AG10803 (cell line): ENCODE measurements at places on chromosomes 2 and 18.

- DNase-seq = no peak
Measured at GRCh38 chr2:60309941-60310660, 243.4 kb downstream of the BCL11A start.

DNA sequence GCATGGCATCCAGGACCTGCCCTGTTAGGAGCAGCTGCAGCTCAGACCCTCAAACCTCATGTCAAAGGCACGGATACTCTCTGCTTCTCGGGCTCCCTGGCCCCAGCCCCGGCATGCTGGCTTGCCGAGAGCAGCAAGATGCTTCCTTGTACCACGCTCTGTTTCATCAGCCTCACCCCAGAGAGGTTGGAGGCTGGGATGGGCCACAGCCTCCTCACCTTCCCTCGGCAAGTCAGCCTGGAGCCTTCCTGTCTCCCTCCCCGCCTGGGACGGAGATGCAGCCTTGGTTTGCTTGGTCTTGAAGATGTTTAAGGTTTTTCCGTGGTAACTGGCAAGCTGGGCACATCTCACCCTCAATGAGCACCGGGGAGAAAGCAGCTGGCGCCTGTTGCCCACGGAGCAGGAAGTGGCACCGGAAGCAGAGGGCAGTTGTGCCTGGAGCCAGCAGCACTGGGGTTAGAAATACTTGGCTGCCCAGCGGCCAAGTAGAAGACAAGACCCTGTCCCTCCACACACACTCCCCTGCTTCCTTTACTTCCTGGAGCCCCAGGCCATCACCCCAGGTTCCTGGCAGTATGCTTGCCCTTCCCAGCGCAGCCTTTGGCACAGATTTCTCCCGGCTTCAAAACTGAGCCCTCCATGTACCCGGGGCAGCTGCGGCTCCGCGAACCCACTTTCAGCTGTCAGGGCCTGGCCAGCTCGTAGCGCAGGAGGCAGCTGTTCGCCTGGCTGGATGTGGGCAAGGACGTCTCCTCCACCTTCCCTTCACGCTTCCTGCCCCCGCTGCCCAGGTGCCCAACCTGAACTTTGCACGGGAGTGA is 17.4 kb downstream of the FBLN7 start:
- DNase-seq = no peak

GRCh38 chr2:137179542-137179941 is 414.2 kb downstream of the THSD7B start:
- no peak for DNase-seq

- peak; percentile 42 for DNase-seq
Measured at GRCh38 chr2:28452534-28453081, 43.3 kb upstream of the PLB1 start.

- DNase-seq = peak; percentile 55
Measured at GRCh38 chr2:178109813-178110212, 2.4 kb upstream of the RBM45 start.

GRCh38 chr2:154449951-154450658 is 248.4 kb upstream of the KCNJ3 start:
- no peak for DNase-seq

GRCh38 chr18:71371951-71372605 is 1083.2 kb downstream of the SOCS6 start:
- no peak for DNase-seq

GRCh38 chr2:48328159-48328809 is 201.7 kb upstream of the STON1 start:
- no peak for DNase-seq

- DNase-seq = peak; percentile 71
Measured at GRCh38 chr2:10402062-10402585, 46.0 kb downstream of the ODC1 start.

DNA sequence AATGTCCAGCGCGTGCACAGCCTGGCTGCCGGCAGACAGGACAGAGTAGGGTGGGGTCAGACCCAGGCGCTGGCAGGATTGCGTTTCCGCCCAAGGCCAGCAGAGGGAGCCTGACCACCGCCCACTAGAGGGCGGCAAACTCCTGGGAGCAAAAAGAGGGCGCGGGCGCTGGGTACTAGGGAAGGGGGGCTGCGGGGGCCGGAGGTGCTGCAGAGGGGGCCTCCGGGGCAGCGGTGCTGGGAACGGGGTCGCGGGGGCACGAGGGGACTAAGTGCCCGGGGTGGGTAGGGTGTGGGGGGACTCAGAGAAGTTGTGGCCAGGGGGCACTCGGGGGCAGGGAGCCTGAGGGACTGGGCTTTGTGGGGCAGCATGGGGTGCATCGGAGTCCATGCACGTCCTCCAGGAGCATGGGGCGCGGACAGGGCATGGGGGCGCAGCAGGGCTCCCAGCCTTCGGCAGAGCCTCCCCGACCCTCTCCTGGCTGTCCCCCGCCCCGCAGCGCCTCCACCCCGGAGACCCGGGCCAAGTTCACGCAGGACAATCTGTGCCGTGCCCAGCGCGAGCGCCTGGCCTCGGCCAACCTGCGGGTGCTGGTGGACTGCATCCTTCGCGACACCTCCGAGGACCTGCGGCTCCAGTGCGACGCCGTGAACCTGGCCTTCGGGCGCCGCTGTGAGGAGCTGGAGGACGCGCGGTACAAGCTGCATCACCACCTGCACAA is 3.2 kb downstream of the TEKT4 start:
- peak; percentile 23 for DNase-seq

DNA sequence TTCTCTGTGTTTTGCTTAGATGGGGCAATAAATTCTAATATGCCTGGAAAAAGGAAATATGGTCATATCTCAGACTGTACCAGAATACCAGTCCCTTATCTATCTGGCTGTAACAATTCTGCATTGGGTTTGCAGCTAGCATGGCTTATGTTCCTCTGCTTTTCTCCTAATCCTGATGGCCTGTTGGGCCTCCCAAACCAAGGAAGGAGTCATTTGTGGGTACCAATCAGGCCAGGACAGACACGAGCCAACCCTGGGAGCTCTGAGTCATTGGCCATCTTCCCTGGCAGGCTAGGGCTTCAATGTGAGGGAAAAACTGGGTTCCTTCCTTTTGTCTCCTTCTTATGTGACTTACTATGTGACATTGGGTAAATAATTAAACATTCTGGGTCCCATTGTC is 12.0 kb downstream of the SMARCAL1 start:
- DNase-seq = peak; percentile 27

GRCh38 chr2:80030135-80030534 is 274.4 kb downstream of the LRRTM1 start:
- DNase-seq = no peak

GRCh38 chr2:8328217-8328616 is 353.6 kb upstream of the ID2 start:
- DNase-seq = no peak

GRCh38 chr2:200929334-200930249 is 33.9 kb downstream of the ORC2 start:
- DNase-seq = no peak

- DNase-seq = no peak
Measured at GRCh38 chr2:237917696-237918374, 49.0 kb upstream of the UBE2F start.

GRCh38 chr2:69770193-69770702 is 28.3 kb downstream of the ANXA4 start:
- DNase-seq = peak; percentile 85

DNA sequence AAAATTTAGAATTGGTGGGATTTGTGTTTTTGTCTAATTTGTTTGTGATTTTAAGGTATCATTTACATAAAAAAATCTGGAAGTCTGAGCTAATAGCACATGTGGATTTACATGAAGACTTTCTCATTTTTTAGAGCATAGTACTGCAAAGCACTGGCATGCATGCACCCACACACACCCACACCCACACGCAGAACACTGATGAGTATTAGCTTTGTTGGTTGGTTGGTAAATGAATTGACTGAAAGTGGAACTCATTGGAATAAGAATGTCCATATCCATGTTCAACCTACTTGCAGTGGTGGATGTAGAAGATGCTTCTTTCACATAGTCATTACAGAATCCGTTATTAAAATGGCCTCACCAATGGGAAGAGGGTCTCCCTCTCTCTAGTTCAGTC is 475.8 kb downstream of the PLCL1 start:
- no peak for DNase-seq

DNA sequence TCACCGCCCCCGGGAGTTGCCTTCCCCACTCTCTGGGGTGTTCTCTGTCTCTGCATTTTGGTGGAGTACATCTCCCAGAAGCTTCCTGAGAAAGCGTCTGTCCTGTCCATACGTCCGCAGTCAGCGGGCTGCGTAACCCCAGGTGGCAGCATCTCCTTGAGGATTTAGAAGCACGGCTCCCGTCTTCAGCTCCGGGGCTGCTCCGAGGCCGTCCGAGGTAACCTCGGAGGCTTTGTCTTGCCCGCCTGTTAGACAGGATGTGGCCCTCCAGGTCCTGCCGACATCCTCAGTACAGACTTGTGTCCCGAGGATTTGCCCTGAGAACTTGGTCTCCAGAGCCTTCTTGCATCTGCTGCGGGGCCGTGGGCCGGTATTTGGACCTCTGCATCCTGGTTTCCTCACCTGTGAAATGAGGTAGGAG is 58.4 kb downstream of the CTDP1 start:
- DNase-seq = no peak

DNA sequence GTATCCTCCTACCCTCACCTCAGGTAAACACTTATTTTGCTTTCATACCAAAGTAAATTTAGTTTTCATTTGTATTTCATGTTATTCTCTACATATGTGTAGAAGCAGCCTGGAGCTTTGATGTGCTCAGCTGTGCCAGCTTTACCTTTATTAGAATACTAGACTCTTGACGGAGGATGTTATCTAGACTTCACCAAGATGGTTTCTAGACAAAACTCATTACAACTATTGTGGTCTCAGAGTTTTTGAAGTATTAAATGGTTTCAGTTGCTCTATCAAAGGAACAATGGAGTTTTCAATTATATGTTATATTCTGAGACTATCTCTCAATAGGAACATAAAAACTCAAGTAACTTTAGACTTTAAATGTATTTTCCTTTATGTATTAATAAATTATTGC is 5.0 kb upstream of the IL18RAP start:
- no peak for DNase-seq

GRCh38 chr2:218432676-218433365 is 13.9 kb downstream of the VIL1 start:
- DNase-seq = no peak

- no peak for DNase-seq
Measured at GRCh38 chr2:144493027-144493809, 26.7 kb downstream of the ZEB2 start.

- no peak for DNase-seq
Measured at GRCh38 chr2:190379249-190379964, 28.7 kb upstream of the MFSD6 start.

GRCh38 chr2:98149333-98149697 is 62.3 kb downstream of the VWA3B start:
- peak; percentile 66 for DNase-seq

- DNase-seq = peak; percentile 76
Measured at GRCh38 chr2:9440058-9440727, 16.7 kb downstream of the CPSF3 start.

DNA sequence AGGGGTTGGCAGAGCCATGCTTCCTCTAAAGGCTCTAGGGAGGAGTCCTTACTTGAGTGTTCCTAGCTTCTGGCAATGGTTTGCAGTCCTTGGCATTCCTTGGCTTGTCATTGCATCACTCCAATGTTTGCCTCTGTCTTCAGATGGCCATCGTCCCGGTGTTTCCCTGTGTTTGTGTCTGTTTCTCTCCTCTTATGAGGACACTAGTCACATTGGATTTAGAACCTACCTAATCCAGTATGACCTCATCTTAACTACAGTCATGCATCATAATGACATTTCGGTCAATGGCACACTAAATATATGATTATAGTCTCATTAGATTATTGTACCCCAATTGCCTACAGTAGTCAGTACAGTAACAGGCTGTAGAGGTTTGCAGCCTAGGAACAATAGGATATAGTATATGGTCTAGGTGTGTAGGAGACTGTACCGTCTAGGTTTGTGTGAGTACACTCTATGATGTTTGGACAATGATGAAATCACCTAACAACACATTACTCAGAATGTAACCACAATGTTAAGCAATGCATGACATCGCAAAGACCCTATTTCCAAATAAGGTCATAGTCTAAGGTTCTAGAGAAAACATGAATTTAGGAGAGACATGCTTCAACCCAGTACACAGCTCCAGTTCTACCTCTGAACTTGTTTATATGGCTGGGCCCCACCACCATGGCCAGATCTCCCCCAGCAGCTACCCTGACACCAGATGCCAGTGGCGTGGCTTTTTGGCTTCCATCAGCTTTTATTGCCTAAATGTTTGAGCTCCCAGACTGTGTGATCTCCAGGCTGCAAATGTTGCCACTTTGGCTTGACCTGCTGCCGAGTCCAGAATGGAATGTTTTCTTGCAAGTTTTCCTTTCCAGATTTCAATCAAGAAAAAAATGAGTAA is 22.1 kb downstream of the SRD5A2 start:
- peak; percentile 71 for DNase-seq

DNA sequence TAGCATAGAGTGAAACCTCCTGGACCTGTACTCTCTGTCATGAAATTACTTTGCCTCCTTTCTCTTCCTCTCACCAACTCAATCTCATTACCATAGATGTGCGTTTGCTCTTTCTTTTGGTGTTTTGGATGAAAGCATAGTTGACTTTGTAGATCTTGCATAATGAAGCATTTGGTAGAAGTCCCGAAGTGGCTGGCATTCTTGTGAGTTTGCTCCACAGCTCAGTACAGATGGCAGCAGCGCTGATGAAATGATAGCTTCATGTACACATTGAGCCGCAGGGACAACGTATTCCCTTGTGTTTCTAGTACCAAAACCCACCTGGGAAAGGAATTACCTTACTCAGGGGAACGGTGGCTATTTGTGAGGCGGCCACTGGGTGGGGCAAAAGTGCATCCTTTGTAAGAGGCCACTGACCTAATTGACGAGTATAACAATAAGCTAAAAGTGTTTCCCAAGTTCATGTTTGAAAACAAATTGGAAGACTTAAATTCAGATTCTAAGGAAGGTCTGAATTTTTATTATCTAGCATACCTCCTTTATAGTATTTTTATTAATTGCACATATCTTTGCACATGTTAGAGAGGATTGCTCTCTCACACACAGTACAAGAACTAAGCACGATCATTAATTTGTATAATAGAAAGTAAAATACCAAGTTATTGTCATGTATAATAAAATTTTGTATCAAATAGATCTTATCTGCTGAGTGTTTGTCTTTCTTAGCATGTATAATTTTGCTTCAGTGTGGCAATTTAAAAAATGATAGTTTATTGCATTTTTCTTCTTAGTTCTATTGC is 25.4 kb upstream of the CDH7 start:
- no peak for DNase-seq

- DNase-seq = peak; percentile 58
Measured at GRCh38 chr2:202831242-202832220, 40.0 kb downstream of the ICA1L start.

DNA sequence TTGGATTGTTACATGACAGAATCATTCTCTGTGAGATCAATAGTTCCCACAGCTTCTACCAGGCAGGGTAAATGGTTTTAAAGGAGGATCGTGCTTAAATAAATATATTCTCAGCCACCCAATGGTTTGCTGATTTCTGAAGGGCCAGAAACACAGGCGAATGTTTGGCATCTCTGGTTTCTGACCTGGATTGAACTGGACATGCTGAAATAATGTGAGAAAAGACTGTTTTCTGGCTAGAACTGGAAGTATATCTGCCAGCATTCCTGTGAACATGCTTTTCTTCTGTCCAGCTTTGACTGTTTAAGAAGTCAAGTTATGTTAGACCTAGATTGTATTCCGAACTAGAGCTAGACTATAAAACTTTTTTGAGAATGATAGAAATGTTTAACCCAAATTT is 77.1 kb upstream of the COL3A1 start:
- DNase-seq = peak; percentile 87

- no peak for DNase-seq
Measured at GRCh38 chr2:41527525-41528323, 520.1 kb upstream of the PKDCC start.
